ENCODE measurements at places on chromosomes 12 and 14.

DNA sequence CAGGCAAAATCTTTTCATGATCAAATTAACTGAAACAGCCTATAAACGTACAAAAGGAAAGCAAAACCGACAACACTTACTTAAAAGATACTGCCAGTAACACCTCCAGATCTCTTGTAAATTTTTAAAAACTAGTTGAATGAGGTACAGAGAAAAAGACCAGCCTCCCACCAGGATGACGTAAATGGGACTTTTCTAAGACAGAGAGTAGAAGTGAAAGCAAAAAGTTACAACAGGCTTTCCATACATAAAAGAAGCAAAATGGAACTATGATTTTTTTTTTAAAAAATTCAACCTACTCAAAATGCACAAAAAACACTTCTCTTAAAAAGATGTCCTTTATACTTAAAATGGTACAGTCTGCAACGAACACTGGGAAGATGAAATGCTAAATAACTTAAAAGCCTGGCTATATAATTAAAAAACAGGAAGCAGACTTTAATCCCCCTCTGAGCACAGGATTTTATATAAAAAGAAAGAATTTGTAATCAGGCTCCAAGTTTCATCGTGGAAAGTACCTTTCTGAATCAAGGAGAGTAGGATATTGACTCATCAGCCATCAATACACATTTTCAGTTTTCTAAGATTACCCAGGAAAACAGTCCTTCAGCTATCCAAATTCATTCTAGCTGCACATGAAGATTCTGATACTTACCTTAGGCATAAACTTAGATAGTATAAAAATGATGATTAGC, 14.2 kb upstream of the MYO1A start:
- DNase-seq, result no peak

DNA sequence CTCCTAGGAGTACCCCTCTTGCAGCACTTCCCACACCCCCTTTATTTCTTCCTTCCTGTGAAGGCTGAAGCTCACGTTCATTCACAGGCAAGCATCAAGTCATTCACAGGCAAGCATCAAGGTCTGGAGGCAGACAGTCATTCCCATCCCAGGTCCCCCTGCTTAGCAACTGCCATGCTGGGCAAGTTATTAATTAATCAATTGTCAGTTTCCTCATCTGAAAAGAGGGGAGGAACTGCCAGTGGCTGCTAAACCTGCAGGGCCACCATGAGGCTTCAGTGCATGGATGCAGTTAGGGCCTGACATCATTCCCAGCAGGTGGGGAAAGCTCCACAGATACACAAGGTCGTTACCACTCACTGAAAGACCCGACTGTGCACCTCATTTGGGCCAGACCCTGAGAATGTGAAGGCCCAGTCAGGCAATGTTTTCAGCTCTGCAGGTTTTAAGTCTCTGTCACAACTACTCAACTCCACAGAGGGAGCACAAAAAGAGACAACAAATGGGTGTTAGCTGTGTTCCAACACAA, 85.0 kb upstream of the GPR68 start:
- no peak for DNase-seq

DNA sequence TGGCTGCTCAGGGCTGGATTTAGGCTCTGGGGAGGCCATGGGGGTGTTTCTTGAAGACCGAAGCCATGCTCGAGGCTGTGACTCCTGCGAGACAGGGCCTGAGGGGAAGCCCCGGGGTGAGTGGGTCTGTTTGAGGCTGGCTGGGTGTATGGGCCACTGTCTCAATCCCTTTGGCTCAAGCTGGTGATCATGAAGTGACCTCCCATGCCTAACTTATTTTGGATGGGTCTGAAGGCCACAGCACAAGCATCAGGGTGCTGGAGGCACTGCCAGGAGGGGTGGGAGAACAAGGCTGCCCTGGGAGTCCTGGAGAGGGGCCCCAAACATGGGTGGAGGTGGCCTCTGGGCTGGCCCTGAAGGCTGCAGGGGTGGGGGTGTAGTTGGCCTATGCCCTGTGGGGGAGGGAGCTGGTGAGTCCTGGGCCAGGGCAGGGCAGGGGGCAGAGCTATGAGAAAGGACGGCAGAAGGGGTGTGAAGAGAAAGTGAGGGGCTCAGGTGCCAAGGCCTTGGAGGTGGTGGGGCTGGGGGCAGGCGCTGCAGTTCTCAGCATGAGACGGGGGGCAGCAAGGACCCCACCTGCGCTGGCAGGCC, 100.9 kb downstream of the KIF26A start:
- DNase-seq, result no peak

DNA sequence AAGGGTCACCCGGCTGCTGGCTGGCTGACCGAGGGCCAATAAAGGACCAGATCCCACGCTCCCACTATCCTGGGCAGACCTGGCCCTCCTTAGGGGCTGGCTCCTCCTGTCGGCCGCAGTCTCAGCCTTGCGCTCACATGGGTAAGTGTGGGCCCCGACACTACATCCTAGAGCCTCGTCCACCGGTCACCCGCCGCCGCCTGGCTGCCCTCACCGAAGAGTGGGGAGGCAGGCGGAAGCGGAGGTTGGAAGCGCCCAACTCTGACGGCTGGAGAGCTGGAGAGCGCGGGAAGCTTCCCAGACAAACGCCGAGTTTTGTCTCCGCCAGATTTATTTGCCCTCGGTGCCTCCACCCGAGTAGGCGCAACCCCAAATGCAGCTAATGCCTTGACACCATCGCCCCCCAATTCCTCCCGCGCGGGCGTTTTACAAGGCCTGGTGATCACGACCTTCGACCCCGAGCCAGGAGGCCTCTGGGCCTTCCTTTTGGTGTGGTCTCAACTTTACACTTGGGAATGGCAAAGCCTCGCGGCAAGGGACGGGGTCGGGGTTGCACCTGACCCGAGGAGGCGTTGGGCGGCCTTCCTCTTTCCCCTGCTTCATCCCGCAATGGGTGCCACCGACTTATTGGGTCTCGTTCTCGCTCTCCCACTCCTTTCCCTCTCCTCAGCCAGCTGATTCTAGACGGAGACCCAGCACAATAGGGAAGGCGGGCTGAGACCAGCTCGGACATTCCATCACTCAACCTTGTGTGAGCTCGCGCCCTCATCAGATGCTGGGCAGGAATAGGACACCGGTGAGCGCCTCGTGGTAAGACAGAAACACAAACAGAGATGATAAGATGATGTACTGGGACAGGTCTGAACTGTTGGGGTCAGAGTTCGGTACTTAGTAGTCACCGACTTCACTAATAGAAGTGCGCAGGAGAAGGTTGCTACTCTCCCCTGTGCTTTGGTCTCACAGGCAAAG, 78.3 kb upstream of the ANO4 start:
- no peak for DNase-seq

DNA sequence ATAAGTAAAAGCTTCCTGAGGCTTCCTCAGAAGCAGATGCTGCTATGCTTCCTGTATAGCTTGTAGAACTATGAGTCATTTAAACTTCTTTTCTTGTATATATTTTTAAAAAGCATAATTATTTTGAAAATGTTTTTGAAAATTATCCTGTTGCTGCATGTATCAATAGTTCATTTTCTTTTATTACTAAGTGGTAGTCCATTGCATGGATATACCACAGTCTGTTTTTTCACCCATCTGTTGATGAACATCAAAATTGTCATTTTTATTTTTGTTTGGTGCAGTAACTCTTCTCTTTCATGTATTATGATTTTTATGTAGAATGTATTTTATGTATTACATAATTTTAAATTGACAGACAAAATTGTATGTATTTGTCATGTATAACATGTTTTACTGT, 81.4 kb downstream of the TMTC3 start:
- no peak for DNase-seq

- DNase-seq, result no peak
These were observed 100.2 kb upstream of the PARP11 start for GRCh38 chr12:3973269-3973884.

DNA sequence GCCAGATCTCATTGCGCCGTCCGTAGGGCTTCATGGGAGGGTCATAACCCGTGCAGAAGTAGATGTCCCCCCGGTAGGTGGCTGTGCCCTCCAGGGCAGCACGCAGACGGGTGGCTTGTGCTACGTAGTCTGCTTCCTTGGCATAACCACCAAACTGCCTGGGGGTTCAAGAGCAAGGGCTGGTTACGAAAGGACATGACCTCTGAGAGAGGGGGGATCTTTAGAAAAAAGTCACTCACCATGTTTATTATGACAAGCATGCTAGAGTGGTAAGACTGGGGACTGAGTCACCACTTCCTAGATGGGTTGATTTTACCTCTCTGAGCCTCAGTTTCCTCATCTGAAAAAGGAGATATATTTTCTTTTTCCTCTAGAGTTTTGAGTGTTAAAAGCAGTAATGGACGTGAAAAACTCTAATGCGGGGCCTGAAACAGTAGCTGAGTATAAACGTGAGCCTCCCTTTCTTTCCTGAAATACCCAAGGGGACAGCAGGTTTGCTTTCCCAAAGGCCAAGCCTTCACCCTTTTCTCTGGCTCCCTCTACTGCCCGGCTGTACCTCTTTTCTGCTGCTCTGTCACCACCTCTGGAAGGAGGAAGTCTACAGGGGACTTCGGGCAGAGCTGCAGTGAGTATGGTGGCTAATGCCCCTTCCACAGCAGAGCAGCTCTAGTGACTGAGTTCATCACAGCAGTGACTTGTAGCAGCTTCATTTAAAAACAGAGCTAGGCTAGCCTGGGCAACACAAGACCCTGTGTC, 23.5 kb upstream of the GPRC5D start:
- DNase-seq, result no peak

DNA sequence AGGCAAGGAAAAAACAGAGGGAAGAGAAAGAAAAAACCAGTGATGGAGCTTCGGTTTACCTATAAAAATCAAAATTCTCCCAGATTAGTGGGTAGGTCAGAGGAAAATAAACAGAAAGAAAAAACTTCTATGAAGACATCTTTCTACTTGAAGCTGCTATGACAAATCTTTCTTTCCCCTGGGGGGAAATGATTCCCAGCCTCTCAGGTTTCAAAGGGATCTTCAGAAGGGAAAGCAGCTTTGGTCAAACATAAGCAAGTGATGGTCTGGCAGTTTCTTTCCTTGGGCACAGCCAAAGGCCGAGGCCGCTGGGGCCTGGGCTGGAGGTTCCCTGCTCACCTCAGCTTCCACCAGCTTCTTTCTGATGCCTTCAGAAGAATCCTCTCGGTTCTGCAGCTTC, 104.5 kb downstream of the PRKAB1 start:
- no peak for DNase-seq

- no peak for DNase-seq
These were observed 116.4 kb downstream of the SLC38A1 start for GRCh38 chr12:46152456-46152855.

DNA sequence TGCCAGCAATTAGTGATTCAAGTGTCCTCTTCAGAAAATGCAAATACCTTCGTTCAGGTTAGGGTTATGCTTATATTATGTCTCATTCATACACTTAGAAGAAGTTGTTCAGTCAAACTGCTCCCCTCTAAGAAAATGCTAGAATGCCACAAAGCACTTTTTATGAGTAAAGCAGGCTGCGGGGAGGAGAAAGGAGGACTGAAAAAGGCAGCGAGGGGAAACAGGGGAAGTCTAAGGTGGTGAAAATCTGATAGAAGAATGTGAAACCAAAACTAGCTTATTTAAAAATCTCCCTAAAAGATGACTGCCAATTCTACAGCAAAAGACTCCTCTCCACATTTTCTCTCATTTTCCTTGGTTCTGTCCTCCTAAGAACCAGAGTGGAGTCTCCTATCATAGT, 70.1 kb downstream of the PRKD1 start:
- DNase-seq, result no peak

DNA sequence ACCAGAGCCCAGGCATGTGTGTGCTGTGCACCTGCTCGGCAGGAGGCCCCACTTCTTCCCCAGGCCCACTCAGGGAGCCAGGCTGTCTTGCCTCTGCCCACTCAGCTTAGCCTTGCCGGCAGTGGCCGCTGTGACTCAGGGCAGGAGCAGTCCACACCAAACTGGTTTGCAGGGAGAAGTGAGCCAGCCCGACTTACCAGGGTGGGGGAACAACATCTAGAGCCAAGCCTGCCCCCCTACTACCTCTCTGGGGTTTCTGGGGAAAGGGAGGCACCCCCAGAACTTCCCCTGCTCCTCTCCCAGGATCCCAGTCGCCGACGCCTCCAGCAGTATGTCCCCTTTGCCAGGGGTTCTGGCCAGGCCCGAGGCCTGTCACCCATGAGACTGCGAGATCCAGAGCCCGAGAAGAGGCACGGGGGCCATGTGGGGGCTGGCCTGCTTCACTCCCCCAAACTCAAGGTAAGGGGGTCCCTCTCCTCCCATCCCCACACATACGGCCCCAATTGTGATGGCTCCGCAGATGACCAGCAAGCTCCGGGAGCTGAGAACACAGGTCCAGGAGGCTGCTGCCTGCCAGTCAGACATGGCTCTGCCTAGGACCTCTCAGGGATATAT, 3.0 kb downstream of the PLEKHG6 start:
- no peak for DNase-seq

DNA sequence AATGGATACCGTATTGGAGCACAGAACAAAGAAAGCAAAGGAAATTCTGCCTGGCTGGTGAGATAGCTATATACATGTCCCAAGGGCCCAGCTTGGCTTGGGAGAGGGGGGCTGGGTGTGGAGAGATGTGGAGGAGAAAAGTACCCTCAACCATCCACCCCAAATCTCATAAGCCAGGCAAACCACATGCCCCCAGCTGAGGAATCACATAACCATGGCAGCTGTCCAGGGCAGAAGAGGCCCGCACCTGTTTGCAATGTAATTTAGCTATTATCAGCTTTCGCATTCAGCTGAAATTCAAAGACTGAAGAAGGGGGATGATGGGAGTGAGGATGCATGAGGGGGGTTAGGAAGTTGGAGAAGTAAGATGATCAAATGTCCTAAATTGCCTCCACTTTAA, 196.1 kb downstream of the TBX5 start:
- DNase-seq, result no peak

DNA sequence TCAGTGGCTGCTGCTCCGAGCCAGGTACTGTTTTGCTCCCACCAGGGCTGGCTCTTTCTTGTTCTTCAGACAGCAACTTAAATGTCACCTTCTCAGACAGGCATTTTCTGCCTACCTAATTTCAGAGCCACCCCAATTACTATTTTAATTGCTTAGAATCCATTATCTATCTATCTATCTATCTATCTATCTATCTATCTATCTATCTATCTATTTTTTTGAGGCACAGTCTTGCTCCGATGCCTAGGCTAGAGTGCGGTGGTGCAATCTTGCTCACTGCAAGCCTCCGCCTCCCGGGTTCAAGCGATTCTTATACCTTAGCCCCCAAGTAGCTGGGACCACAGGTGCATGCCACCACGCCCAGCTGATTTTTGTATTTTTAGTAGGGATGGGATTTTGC, 58.5 kb downstream of the SPPL3 start:
- DNase-seq, result no peak

DNA sequence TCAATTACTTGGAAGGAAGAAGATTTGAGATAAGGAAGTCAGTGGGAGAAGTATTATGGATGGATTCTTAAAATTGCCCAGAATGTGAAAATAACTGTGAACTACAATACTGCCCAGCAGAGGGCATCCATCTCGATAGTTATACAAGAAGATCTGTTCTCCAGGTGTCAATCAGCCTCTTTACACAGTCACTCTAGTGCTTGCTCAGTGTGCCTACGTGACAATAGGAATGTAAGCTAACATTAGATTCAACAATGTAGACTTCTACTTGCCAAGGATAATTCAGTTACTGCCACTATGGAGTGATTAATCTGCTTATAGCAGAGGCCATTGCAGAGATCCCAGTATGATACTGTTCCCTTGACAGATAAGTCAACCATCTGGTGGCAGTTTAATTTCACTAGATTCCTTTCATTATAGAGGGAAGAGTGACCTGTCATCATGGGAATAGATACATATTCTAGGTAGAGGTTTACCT, 10.6 kb upstream of the MAP4K5 start:
- no peak for DNase-seq
